Activated CD4-positive, alpha-beta memory T cell treated with anti-CD3 and anti-CD28 coated beads, Interleukin-2, amount 10 ng/mL, durations not matched to agents 7 days and 5 days (primary cell): ENCODE measurements at places on chromosomes 7 and 10.

DNA sequence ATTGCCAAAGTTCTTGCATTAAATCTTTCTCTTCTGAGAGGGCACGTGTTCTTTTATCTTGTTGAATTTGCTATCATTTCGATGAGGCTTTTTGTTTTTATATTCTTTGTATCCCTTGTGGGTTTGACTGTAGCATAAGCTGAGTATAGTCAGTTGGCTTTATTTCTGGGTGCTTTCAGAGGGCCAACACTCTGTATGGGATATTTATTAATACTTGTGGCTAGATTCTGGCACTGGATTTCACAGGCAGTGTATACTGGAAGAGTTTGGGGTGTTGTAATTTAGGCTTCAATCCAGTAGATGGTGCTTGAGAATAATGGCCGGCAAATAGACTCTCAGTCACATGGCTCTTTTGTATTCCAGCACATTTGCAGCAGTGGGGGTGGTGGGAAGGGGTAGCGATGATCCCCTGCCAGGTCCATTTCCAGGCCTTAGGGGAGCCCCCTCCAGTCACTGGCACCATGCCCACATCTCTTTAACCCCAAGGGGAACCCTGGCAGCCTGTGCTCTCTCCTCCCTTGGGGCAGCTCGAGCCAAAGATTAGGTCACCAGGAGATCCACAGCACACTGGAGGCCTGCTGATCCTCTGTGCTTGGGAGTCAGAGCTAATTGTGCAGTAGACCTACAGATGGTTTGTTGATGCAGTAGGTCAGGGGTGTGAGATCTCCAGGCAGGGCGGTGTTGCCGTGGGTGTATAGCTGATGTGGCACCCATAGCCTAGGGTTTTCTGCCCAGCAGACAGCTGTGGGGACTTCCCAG, 81.8 kb downstream of the PTPN20 start:
- DNase-seq: no peak

- no peak for DNase-seq
Observed at GRCh38 chr10:126196281-126196680, 192.0 kb downstream of the ADAM12 start.

- DNase-seq: no peak
Observed at GRCh38 chr10:34374356-34375045, 440.6 kb downstream of the PARD3 start.

- DNase-seq: no peak
Observed at GRCh38 chr7:141287936-141288335, 214.1 kb downstream of the TMEM178B start.

- no peak for DNase-seq
Observed at GRCh38 chr7:90587766-90588165, 8.4 kb upstream of the CDK14 start.

DNA sequence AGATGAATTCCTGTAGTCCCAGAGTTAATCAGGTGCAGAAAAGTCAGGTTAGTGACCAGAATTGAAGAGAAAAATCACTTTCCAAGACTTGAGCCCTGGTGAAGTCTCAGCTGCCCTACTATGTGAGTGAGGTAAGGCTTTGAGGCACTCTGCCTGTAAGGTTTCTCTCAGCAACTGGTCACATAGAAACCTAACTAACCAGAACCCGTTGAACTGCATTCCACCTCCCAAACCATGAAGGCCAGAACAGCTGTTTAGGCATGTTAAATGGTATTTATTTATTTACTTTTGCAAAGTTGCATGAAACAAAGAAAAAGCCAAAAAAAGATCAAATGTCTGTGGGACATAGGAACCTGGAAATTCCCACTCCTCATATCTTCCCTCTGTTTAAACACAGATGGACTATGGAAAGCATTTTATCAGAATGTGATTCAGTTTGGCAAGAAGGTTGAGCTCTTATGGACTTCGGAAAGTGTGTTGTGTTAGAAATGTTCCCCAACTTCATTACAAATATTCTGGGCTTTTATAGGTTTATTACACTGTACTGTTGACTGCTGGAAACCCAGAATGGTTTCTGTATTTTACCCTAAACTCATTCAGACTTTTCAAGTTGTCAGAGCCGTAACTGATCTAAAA, 12.8 kb upstream of the GPR85 start:
- DNase-seq: no peak
